ENCODE measurements at places on chromosomes 1 and 21. TPM values are rescaled to one million over a fixed set of nuclear protein-coding genes. Genes with fewer than 3 reads are reported as not detected.

Gene TFF2
- not detected for total RNA-seq

- no peak for ATAC-seq
Measured at GRCh38 chr1:185439727-185440415, 122.8 kb upstream of the IVNS1ABP start.

DNA sequence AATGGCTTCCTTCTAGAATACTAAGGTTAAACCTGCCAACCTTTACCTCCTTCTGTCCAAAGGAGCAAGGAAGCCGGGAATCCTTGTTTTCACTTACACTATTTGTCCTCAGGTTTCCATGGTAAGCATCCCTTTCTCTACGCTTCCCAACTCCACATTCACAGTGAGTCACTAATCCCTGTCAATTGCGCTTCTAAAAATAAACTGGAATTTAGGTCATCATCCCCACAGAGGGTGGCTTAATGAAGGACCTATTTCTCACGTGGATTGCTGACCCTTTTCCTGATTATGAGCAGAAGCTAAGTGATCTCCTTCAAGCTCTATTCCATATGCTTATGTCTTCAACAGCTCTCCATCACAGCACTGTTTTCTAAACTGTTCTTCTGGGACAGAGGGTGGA, 39.9 kb upstream of the ABCA4 start:
- ATAC-seq = no peak

Gene MTMR11
- total RNA-seq = 15.1 TPM

Gene USH2A
- total RNA-seq = not detected

Gene ATP1B1
- total RNA-seq = 137 TPM

DNA sequence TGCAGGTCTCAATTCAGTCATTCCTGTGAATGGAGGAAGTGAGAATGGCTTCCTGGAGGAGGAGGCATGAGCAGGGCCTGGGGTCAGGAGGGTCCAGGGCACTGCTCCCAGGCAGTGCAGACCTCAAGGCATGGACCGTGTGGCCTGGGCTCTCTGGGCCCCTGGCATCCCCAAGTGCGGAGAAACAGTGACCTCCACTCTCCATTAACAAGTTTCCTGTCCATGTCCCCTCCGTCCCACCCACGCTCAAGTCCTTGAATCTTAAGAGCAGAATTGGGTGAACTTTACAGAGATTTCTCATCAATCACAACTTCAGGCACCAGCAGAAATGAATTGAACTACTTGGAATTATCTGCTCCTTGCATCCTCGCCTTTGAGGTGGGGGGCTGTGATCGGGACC, 211.1 kb downstream of the NPHP4 start:
- no peak for ATAC-seq

Gene NTRK1
- 4.4 TPM for total RNA-seq

DNA sequence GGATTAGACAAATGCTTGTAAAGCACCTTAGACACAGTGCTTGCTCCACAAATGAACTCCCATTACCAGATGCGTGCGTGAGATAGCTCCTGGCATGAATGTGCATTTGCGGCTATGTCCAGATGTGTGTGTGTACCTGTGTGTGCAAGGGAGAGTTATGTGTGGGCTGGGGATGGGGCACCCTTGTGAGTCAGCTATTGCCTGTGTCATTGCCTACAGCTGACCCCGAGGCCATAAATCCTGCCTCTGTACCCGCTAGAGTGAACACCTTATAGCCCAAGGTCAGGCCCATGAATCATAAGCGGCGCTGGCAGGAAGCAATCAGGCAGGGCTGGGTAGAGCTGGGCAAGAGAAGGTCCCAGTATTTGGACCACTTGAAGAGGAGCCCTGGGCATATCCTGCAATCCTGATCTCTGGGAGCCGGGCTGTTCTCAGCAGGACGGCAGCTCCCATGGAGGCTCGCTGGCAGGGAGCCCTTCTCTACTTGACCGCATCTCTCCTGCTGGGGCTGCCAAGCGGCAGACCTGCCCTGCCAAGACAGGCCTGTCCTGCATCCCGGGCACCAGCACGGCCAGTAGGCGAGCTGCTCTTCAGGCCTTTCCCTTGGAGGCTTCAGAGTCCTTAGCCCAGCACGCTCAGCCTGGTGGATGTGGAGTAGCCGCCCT, 86.4 kb downstream of the TMEM53 start:
- ATAC-seq = no peak

Gene CIART
- 28.3 TPM for total RNA-seq

DNA sequence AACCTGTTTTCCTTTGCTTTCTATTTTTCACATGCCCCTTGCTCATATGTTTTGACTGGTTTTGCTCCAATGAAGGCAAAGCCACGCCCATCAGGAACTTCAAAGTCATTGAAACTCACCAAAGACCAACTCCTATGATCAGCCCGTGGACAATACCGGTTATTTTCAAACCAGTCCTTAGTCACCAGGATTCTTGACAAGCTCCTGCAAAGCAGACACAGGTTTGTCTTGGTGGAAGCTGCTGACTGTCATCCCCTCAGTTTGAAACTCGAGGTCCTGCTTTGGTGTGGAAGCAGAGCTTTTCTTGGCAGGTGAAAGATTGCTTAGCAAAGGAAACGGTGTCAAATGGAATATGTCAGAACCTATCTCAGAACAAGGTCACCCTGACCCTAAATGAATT, 384.7 kb upstream of the CXADR start:
- no peak for ATAC-seq

GRCh38 chr1:31593136-31593665, 16.9 kb downstream of the TINAGL1 start:
- ATAC-seq = no peak

Gene SH2D5
- total RNA-seq = 1.6 TPM

Gene SPRR2B
- total RNA-seq = not detected

Gene OR14K1
- not detected for total RNA-seq

Gene OR2T11
- total RNA-seq = not detected

Gene IFNLR1
- 1.2 TPM for total RNA-seq

- ATAC-seq = no peak
Measured at GRCh38 chr1:2433196-2433595, 20.8 kb upstream of the PEX10 start.

- peak; percentile 69 for ATAC-seq
Measured at GRCh38 chr1:53982034-53982762, 35.8 kb downstream of the LDLRAD1 start.

Gene TNNT2
- 0.81 TPM for total RNA-seq

Gene SPATA17
- total RNA-seq = 0.62 TPM

DNA sequence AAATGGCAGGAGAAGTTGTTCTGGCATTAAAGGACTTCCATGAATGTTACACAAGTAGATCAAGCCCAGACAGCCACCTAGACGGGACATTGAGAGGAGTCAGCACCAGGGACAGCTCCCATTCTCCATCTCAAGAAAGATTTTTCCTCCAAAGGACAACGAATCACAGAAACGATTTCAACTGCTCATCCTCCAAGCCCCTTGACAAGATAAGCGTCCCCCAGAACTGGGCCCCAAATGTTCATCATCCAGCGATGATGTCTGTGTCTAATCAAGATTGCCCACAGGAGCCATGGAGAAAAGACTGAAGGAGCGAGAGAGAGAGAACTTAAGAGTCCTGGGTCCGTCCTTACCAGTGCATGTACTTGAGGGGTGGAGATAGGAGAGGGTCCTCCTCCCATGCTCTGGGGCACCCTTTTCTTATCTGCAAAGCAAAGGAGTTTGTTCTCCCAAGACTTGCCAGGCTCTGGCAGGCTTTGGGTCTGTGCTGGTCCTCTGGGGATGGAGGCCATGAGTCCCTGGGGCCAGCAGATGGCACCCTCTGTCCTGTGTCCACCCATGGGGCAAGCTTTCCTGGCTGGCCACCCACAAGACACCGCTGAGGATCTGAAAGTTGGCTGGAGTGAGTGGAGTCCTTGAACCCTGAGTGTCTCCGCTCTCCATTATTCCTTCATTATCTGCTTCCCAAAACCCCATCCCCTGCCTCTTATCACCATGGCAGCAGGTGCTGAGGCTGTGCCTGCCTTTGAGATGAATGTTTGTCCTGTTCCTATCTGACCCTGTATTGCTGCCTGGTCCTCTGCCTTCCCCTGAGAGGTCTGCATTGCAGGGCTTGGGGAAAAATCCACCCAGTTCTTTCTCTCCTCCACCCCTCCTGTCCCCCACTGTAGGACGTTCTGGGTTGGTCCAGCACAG, 164.6 kb downstream of the ACTL8 start:
- ATAC-seq = no peak

DNA sequence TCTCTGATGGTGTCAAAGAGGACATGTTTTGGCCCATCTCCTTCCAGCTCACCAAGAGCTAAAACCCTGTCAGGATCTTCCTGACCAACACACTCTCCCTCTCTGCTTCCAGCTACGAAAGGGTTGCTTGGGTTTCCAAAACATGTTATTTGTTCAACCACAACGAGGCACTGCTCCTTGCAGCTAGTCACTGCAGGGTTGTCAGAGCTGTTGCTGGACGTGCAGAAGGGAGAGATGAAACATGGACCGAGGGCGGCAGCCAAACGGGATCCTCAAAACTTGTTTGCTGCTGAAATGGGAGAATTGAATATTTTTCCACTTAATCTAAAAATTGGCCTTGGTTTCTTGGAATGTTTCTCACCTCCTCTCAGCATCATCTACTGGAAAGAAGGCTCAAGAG, 12.4 kb downstream of the ZBTB18 start:
- no peak for ATAC-seq

Gene JAM2
- total RNA-seq = 59.5 TPM

DNA sequence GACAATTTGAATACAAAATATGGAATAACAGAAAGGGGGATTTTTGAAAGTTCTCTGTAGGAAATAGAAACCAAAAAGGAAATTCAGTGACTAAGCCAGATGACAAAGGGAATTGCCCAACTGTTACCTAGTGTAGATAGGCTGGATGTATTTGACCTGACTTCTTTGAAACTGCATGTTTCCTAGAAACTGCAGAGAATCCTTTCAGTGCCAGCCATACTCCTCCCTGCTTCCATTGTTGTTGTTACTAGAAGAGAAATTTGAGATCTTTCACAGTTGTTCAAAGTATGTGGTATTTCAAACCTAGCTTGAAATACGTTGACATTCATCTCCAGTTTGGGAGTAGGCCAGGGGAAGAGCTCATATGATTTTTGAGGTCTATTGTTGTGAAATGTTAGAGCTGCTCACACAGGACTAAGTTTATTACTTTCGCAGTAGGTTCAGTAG, 1.8 kb upstream of the GBP5 start:
- ATAC-seq = peak; percentile 72

- ATAC-seq = no peak
Measured at GRCh38 chr1:201818971-201819750, 9.8 kb upstream of the IPO9 start.

Gene CASQ2
- total RNA-seq = 147 TPM

GRCh38 chr21:32613436-32614043, 1.4 kb upstream of the CFAP298 start:
- ATAC-seq = no peak

Gene SLAMF7
- total RNA-seq = not detected

GRCh38 chr1:164709541-164710278, 150.7 kb downstream of the PBX1 start:
- ATAC-seq = no peak

DNA sequence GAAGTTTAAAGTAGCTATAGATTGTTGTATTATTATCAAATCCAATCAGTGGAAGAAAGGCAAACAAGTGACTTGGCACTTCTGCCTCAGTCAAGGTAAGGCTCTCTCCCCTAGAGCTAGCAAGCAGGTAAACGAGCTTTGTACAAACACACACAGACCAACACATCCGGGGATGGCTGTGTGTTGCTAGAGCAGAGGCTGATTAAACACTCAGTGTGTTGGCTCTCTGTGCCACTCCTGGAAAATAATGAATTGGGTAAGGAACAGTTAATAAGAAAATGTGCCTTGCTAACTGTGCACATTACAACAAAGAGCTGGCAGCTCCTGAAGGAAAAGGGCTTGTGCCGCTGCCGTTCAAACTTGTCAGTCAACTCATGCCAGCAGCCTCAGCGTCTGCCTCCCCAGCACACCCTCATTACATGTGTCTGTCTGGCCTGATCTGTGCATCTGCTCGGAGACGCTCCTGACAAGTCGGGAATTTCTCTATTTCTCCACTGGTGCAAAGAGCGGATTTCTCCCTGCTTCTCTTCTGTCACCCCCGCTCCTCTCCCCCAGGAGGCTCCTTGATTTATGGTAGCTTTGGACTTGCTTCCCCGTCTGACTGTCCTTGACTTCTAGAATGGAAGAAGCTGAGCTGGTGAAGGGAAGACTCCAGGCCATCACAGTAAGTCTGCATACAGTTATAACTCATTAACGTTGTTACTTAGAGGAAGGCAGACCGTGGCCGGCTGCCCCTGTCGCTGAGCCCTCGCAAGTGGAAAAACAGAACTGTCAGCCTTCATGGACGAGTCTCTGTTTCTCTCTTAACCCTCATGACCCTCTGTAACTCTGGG, at the start of gene PALMD:
Gene PALMD (plus strand): TSS at position 415 of the 833 bp plus-strand sequence. CDS start 205 bp downstream, at position 620.
- peak; percentile 28 for ATAC-seq

DNA sequence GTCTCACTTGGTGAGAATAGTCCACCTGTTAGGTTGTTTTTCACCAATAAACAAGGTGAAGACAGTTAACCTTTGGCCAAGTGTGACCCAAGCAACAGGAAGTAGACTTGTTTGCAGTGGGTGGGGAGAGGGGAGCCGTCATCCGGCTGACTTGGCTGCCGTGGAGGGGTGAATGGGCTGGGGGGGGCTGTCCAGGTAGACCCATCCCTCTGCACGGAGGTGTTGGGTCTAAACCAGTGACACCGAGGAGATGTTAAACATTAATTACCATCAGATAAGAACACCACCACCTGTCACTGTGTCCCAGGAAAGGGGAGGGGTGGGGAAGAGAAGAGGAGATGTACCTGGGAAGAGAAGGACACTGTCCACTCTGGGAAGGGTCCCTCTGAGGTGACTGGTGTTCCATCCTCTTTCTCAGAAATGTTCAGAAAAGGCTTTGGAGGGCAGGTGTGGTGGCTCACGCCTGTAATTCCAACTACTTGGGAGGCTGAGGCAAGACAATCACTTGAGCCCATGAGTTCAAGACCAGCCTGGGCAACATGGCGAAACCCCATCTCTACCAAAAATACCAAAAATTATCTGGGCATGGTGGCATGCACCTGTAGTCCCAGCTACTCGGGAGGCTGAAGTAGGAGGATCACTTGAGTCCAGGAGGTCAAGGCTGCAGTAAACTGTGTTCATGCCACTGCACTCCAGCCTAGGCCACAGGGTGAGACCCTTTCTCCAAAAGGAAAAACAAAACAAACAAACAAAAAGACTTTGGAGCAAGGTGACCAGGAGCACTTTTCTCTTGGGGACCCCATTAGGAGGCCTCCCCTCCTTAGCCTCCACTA, 6.7 kb upstream of the MYOM3 start:
- ATAC-seq = no peak

Gene C1orf232
- total RNA-seq = not detected

Gene AMY1C
- total RNA-seq = not detected

Data from gastroesophageal sphincter (tissue), 4 donors.